ENCODE measurements at places on chromosomes 1 and 21.

- DNase-seq: peak; percentile 53
Measured at GRCh38 chr1:11749203-11749689, 12.7 kb upstream of the C1orf167 start.

GRCh38 chr1:111600886-111601386, 18.7 kb upstream of the RAP1A start:
- no peak for DNase-seq

- no peak for DNase-seq
Measured at GRCh38 chr1:173355281-173356031, 121.7 kb upstream of the PRDX6 start.

DNA sequence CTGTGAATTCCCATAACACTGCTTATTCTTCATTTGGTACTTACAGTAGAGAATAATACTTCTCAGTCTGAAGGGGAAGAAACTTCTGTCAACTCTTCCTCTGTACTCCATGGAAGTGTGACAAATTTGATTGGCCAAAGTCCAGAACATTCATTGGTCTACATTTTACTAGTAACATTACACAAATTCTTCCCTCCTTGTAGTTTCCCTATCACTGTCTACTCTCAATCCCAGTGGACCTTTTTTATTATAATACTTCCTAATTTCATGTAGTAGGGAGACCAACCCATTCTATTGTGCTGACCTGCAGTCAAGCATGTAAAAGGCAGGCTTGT, 74.7 kb downstream of the ALG6 start:
- DNase-seq: no peak

GRCh38 chr1:148263906-148264255, 111.8 kb upstream of the NBPF11 start:
- DNase-seq: no peak
